ENCODE measurements at places on chromosomes 16 and 17.

DNA sequence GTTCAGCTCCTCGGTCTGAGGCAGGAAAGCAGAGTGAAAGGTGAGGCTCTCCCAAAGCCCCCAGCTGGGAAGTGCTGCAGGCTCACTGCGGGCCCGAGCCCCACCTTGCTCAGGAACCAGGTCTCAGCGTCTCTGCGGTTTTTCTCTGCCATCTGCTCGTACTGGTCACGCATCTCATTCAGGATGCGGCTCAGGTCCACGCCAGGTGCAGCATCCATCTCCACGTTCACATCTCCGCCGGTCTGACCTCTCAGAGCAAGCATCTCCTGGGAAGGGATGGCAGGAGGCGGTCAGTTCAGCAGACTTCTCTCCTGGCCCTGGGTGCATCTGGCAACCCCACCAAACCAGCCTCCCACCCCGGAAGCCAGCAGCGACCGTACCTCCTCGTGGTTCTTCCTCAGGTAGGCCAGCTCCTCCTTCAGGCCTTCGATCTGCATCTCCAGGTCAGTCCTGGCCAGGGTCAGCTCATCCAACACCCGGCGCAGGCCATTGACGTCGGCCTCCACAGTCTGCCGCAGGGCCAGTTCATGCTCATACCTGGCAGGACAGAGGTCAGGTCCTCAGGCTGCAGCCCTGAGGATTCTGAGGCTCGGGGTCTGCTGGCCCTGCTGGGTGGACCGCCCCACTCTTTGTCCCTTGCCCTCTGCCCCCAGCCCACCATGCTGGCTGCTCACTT lies 1.5 kb downstream of the KRT16 start:
- no peak for DNase-seq

DNA sequence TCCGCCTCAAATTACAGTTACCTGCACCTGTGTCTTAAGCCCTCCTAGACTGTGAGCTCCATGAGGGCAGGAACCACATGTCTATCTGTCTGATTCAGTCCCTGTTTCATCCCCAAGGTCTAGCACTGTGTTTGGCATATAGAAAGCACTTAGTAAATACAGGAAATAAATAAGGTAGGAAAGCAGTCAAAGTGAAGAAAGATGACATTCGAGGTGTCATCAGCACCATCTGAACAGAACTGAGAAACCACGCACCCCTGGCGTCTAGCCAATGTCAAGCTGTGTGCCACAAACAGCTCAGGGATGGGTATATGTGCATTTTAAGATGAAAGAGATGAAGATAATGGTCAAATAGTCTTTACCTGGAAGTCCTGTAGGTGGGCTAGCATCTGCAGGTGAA lies 79.6 kb upstream of the ATP2A3 start:
- no peak for DNase-seq

DNA sequence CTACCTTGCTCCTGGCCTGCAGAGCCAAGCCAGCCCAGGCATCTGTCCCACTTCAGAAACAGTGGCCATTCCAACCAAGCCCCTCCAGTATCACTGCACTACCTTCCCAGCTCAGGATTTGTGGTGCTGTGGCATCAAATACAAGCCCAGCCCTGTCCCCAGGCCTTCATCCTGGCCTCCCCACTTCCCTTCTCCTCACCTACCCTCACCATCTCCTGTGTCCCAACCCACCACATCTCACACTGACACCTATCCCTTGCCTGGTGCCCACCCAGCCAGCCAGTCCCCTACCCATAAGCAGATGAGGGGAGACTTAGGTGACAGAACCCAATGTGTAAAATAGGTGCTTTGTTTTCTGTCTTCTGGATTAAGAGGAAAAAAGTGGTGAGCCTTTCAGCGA lies 66.0 kb upstream of the CDH5 start:
- DNase-seq, result no peak

DNA sequence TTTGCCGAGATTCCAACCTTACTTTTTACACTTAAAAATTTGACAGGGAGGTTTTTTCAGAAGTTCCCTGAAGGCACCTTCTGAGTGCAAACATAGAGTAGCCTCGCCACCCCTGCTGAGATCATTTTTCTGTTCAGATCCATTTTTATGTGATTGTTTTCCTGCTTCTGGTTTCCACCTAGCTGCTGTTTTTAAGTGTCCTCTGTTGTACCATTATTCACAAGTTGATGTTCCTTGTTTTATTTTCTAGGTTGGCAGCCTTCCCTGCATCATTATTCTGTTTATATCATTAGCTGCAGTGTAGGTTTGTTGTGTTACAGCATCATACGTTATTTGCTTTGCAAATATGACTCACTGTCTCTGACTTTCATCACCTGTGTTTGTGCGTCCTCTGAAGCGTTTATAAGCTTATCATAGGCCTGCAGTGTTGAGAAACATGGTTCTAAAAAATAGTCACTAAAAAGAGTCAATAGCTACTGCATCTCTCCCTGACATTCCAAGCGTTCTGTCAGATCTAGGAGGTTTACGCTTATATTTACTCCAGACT lies 116.9 kb upstream of the CLEC3A start:
- DNase-seq, result no peak

GRCh38 chr17:79840269-79840988 lies 1.2 kb upstream of the CBX4 start:
- DNase-seq, result peak; percentile 39

GRCh38 chr17:33667052-33667509 lies 374.0 kb upstream of the ASIC2 start:
- no peak for DNase-seq

DNA sequence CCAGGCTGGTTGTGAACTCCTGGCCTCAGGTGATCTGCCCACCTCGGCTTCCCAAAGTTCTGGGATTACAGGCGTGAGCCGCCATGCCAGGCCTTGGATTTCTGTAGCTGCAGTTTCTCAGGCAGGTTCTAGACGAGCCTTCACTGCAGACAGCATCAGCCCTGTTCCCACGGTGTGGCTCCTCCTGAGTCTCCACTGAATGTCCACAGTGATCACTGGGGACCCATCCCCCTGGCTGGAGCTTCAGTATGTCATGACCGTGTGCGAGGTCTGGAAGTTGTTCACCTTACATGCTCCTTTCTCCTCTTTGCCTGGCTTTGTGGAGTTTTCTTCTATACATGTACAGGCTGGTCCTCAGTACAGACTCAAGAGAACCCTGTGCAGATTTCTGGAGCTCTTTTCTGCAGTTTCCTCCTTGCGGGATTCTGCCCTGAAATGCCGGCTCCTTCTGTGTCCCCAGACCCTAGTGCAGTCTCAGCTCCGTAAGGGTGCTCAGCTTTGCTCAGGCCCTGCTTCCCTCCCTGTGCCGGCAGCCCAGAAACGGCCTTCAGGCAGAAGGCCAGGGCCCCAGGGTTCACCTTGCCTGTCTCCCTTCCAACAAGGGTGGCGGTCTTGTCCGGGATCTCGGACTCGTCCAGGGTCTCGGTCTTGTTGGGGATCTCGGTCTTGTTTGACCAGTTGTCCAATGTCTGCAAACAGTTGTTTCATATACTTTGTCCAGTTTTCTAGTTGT lies 14.3 kb upstream of the FASN start:
- DNase-seq, result no peak

- DNase-seq, result no peak
Measured at GRCh38 chr17:61578645-61579044, 12.4 kb downstream of the NACA2 start.

DNA sequence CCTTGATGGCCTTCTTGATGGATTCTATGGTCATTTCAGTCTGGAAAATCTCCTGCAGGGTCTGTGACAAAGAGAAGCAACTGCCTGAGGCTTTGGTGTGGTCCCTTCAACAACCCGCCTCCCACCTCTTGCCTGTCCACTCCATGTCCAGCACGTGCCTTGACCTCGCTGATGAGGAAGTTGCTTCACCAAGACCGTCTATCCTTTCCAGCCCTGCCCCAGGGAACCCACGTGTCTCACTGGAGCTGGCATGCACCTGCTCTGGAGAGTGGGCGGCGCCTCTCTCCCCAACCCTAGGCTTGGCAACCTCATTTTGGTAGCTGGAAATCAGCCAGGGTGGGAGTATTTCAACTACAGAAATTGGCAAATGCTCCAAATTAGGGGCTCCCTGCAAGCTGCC lies 32.6 kb downstream of the TEKT3 start:
- DNase-seq, result no peak

- DNase-seq, result no peak
Measured at GRCh38 chr17:44795421-44795820, 34.7 kb downstream of the GJC1 start.

- peak; percentile 53 for DNase-seq
Measured at GRCh38 chr17:376936-377863, 24.6 kb upstream of the RPH3AL start.

GRCh38 chr17:9402590-9403199 lies 172.9 kb downstream of the STX8 start:
- peak; percentile 18 for DNase-seq

DNA sequence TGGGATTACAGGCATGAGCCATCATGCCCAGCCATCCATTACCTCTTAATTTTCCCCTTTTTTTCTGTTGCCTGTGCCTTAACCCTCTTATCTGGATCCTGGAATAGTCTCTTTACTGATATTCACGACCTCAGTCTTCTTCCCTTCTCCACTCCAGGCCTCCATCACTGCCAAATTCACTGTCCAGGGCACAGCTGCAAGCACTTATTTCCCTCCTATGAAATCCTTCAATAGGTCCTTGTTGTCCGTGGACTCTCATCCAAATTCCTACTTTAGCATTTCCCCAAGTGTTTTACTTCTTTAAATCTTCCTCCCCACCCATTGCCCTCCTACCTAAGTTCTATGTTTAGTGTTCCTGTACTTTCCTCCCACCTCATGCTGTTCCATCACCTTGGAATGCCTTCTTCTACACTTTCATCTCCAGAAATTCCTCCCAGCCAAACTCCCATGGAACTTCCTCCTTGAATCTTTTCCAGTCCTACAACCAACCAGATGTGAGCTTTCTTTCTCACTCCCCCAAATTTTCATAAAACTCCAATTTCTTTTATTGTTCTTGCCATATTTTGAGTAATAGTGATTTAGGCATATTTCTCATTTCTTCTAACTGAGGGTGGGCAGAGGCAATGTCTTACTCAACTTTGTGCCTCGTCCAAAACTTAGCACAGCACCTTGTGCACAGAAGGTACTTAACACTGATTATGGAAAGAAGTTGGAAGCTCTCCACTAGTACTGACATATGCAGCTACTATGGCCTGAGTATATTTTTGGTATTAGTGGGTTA lies 35.3 kb downstream of the FAM20A start:
- DNase-seq, result peak; percentile 21

GRCh38 chr17:34114174-34114573 lies 140.9 kb upstream of the CCL2 start:
- no peak for DNase-seq

- no peak for DNase-seq
Measured at GRCh38 chr16:53779186-53779585, 75.2 kb downstream of the FTO start.

- DNase-seq, result no peak
Measured at GRCh38 chr16:85507342-85507741, 105.8 kb upstream of the GSE1 start.

DNA sequence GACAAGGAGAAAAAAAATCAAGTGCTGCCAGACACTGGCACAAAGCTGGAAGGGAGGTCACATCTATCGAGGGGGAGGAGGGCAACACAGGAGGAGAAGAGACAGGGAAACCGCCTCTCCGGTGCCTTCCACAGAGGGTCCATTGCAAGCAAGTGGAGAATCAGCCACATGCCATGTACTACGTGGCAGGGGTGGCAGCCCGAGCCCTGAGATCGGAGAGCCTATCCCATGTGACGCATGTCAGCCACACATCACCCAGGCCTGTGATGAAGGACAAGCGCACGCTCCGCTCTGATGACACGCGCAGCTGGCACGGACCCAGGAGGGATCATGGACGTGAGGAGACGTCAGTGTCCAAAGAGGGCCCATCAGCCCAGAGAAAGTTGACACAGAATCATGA lies 30.1 kb downstream of the ADCY9 start:
- no peak for DNase-seq

- DNase-seq, result peak; percentile 87
Measured at GRCh38 chr17:43720311-43721060, 38.1 kb downstream of the SOST start.

DNA sequence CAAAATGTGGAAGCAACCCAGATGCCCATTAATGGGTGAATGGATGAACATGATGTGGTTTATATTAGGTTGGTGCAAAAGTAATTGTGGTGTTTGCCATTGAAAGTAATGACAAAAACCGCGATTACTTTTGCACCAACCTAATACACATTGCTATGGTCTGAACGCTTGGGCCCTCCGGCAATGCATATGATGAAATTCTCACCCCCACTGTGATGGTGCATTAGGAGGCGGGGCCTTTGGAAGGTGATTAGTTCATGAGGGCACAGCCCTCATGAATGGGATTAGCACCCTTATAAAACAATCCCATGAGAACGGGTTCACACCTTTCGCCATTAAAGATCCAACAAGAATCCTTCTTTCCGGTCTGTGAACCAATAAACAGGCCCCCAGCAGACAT lies 25.3 kb upstream of the PRM1 start:
- DNase-seq, result no peak

DNA sequence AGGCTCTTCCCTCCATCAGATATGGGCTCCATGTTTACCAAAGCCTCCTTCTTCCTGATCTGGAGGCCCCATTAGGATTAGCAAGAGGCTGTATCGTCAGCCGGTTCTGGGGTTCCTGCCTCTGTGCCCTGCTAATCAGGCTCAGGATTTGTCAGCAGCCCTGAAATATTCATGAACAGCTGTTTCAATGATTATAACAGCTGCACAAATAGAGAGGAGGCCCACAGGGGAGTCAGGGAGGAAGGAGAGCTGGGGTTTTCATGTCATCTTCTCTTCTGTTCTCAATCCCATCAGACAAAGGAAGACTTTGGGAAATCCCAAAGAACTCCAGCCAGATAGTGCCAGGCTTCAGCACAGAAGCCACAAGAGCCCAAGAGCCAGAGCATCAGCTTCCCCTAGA lies 72.3 kb upstream of the MMP2 start:
- DNase-seq, result no peak

DNA sequence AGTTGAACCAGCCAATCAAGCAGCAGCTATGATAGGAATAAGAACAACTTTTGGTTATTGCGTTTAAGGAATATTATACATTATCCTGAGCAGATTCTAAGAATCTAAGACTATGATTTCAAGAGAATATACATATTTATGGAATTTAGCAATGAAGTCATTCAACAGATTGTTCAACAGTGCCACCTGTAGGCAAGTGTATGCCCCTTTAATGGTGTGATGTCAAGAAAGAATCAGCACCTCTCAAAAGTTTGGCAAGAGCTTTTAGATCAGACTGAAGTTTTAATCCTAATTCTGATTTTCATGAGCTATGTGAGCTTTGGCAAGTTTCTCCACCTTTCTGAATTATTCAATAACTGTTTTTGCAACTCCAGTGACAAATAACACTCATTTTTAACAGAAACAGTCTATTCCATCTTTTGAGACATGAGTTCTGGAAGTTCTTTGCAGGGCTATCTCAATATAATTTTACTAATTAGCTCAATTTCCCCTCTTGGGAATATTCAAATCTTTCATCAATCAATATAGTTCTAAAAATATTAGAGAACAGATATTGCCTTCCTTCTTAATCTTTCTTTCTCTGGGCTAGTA lies 474.3 kb upstream of the TOM1L1 start:
- no peak for DNase-seq
